ENCODE measurements at places on chromosomes 2 and 18.

DNA sequence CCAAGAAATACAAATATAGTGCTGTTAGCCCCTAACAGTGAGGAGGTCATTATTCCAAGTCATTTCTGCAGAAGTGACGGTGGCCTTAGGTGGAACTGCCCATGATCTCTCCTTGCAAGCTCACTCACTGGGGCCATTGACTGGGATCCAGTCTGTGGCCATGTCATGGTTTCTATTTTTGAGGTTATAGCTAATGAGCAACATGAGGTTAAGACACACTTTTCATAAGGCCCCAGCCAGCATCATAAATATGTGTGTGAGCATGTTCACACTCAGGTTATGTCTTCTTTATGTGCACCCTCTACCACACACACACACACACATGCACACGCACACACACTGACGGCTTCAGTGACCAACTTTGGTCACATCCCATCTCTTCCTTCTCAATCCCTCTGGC, 484 bp downstream of the AFF3 start:
- DNase-seq = no peak

DNA sequence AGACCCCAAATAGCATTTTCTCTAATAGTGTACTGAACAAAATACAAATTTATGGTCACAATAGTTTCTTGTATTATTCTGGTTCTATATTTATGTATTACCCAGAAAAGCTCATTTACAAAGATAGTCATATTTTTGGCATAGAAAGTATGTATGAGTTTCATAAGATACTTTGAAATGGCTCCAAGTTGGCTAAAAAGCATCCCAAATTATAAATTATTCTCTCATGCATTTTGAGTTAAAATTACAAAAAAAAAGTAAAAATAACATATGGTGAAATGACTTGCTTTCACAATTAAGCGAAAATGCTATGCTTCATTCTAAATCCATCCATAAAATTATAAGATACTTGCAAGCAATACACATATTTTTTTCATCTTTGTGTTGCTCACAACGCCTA, 530.7 kb downstream of the ZNF804A start:
- no peak for DNase-seq

GRCh38 chr2:71796174-71796593, 342.8 kb downstream of the DYSF start:
- DNase-seq = no peak

DNA sequence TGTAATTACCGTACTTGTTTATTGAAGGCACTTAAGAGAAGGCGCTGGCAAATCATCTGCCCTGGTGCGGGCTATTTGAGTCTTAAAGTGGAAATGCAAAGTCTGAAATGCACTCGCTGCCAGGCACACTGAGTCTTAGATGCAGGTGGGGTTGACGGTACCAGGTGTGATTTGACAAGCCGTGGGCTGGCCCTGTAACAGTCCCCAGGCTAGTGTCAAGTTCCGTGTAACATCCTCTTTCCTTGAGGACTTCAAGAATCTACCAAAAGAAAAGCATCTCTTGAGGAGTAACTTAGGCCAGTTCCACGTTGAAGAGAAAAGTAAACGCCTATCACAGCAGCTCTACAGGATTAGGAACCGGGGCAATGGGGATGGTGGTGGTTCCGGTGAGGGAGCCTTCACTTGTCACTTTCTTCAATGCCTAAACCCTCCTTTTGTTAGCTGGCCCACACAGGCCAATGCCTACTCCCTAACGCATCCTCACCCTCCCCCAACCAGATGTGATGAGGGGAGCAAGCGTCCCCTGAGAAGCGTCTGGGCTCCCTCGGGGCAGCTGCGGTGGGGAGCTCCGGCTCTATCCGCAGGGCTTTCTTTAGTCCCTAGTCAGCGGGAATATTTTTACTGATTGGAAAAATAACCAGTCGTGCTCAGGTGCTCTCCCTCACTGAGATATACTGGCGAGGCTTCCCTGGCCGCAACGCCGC, 1.5 kb upstream of the UGP2 start:
- DNase-seq = no peak

DNA sequence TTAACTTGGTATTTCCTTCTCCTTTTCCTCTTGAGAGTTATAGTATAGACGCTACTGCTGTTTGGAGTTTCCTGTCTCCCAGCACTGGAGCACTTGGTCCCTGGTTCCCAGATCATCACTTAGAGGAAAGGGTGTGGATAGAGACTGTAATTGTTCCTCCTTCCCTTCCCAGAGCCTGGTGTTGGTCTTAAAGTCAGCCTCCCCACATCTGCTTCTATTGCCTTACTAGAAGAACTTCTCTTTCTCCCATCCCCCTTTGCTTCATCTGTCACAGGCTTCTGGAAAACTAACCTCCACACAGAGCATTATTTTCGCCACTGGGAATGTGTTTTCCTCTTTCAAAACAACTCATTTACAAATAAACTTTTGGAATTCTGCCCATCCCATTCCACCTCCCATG, 131.0 kb downstream of the CCDC85A start:
- DNase-seq = no peak

DNA sequence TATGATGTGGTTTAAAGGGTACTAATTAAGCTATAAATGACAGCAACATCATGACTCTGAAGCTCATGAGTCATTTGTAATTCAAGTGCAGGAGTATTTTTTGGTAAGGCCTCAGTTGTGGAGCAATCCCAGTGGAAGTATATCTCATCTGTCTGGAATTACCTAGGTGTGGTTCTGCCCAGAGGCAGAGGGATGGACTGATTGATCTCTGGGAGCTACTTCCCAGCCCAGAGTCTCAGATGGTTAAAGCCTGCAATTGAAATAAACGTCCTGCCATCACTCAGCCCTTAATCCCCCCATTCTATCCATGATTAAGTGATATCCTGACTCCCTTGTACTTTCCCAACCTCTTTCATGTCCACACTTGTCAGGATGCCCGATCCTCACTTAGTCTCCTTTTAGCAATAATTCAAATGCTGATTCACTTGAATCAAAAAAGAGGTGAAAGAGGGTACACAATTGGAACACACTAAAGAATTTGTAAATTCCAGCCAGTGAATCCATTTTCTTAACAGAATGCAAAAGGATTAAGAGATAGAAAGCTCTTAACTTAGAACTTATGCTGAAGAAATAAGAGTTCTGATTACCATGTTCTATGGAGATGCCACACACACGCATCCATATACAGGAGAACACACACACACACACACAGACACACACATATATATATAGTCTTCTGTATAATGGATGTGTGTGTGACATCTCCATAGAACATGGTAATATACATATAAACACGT, 664.4 kb downstream of the NYAP2 start:
- DNase-seq = no peak

Measured in activated naive CD4-positive, alpha-beta T cell treated with anti-CD3 and anti-CD28 coated beads, Interleukin-2, amount 50 U/mL, for 16 hours (primary cell).